ENCODE measurements at places on chromosomes 12 and 14.

DNA sequence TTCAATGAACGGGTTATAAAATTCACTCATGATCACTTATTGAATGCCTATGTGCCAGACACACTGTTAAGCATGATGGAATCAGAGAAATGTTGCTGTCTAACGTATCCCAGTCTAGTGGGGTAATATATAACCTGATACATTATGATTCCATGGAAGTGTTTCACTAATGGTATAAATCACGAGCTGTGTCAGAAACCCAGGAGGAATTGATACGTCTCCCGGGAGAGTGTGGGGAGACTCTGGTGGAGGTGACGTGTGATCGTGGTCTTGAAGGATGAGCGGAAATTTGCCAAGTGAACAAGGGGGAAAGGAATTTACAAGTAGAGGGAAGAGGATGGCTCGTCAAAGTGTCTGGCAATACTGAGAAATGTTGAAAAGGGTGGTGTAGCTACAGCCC, 26.5 kb downstream of the MANSC1 start:
- no peak for DNase-seq

DNA sequence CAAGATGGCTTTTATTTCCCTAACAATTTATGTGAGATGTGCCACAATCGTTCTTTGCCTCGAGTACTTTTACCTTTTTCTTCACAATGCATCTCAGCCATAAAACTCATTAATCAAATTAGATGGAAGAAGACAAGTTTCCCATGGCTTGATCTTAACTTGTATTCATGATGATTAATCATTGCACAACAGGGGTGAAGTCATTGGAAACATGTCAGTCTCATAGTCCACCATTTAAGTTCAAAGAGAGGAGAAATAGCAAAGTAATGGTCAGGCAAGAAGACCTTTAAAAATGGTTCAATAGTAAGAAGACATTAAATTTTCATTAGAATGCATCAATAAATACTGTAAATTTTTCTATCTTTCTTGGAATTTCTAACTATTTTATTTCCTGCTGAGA, 136.3 kb downstream of the FOXG1 start:
- no peak for DNase-seq

DNA sequence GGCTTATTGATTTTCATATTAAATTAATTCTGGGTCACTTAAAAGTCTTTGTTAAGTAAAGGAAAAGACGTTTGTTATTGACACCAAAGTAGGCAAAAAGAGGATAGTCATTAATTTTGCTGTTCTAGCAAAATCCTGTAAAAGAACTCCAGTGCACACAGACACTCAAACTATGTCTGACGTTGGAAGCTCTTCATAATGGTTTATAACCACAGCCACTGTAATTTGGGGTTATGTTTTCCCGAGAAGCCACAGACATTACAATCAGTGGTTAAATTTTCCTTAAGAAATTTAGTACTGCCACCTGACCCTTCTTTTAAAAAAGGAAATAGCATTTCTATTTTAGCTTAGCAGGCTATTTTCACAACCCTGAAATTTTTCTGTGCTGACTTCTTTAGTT, 267.5 kb downstream of the CCDC91 start:
- no peak for DNase-seq

DNA sequence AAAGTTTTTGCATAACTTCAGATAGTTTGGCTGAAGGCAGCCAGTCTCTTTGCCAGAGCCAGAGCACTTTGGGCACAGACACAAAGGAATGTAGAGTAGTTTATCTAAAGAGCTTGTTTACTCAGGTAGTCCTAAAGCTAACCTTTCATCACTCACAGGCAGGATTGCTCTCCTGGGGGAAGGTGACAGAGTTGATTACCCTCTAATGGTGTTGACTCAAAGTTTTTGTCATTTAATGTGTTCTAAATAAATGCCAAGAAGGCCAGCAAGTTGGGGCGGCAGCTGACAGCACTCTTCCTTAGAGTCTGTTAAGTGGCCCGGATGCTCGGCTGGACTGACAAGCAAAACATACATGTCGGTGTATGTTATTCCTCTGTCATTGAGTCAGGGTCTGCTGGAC, 9.3 kb upstream of the TAS2R46 start:
- no peak for DNase-seq

DNA sequence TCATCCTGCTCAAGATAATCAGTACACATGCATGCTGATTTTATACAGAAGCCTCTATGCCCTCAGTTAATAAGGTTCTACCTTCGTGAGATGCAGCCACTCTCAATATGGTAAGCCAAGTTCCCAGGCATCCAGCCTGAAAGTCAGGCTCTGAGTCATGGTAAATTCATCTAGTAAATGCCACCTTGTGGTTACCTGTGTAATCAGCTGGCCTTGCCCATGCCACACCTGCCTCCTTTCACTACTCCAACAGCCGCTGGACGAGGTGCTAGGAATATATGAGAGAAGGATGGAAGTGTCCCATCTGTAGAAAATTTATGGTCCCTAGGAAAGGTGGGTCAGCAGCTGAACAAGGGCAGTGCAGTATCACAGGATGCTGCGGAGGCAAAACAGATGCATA, 207.3 kb downstream of the SSPN start:
- no peak for DNase-seq
